SJSA1 (cell line): ENCODE measurements at places on chromosomes 4 and X. TPM values are rescaled to one million over a fixed set of nuclear protein-coding genes. Genes with fewer than 3 reads are reported as not detected.

- DNase-seq = peak; percentile 38
Observed at GRCh38 chrX:69027181-69028005, 137.9 kb downstream of the PJA1 start.

DNA sequence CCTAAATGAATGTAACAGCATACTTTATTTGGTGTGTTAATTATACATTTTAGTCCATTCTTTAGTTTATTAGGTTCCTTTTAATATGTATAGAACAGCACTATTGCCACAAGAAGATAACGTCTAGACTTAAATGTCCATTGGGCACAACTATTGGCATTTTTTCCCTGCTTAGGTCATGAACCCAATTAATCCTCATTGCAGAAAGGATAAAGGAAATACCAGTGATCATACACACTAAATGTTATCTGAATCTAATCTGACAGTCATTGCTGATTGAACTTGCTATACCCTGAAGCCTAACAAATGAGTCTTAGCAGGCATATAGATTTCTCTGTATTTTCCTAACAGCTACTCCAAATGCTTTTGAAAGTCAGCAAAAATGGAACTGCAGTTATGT lies 2250.0 kb upstream of the AGA start:
- DNase-seq = no peak

LINC00632 gene
- not detected in 2 replicates for total RNA-seq

DNA sequence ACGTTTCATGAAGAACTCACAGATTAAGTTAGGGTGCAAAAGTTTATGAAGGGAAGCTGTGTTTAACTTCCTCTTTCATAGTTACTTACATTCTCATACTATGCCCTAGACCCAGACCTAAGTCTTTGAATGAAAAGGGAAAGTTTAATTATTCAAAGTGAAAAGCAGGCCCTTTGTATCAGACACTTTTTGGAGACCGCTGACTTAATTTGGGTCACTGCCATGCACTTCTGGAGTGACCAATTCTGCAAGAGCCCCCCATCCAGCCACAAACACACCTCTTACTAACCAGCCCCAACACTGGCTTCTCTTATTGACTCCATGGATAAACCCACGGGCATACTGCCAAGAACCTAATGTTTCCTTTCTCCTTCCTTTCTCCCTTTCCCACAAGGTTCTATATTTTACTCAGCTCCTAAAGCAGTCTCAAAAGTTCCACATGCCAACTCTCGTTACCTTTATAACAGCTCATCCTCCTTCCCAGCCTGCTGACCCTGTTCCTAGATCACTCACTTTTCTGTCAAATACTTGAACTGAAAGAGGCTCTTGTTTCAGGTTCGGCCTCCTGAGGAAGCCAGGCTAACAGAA lies 34.5 kb downstream of the ABCE1 start:
- DNase-seq = no peak

- DNase-seq = no peak
Observed at GRCh38 chr4:104749062-104749461, 254.4 kb upstream of the CXXC4 start.

- no peak for DNase-seq
Observed at GRCh38 chr4:174749091-174749490, 80.0 kb downstream of the GLRA3 start.

BMP3 gene
- total RNA-seq = 0.03 and 0.11 TPM in 2 replicates

- DNase-seq = no peak
Observed at GRCh38 chr4:36249610-36250009, 5.3 kb upstream of the ARAP2 start.

PRKX gene
- total RNA-seq = 3.7 and 8.3 TPM in 2 replicates

ARSJ gene
- total RNA-seq = 51.5 and 67.0 TPM in 2 replicates

ABLIM2 gene
- total RNA-seq = 0.13 TPM in 1 of 2 replicates, not detected in the other

DNA sequence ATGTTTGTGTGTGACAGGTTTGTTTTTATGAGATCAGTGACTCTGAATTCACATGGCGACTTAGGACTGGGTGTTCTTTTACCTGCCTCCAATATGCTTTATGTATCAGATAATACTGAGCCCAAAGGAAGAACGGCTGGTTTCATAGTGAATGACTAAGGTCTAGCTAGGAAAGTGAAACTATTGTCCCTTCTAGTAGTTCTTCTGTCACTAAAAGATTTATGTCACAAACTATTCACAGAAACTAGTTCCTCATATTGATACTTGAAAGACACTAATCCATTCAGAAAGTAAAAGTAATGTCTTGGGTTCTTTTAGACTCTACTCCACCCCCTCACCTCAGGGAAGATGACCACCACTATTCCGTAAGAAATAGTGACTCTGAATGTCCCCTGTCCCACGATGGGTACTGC lies 81.7 kb downstream of the EGF start:
- no peak for DNase-seq

BCLAF3 gene
- 2.1 and 3.9 TPM in 2 replicates for total RNA-seq

DNA sequence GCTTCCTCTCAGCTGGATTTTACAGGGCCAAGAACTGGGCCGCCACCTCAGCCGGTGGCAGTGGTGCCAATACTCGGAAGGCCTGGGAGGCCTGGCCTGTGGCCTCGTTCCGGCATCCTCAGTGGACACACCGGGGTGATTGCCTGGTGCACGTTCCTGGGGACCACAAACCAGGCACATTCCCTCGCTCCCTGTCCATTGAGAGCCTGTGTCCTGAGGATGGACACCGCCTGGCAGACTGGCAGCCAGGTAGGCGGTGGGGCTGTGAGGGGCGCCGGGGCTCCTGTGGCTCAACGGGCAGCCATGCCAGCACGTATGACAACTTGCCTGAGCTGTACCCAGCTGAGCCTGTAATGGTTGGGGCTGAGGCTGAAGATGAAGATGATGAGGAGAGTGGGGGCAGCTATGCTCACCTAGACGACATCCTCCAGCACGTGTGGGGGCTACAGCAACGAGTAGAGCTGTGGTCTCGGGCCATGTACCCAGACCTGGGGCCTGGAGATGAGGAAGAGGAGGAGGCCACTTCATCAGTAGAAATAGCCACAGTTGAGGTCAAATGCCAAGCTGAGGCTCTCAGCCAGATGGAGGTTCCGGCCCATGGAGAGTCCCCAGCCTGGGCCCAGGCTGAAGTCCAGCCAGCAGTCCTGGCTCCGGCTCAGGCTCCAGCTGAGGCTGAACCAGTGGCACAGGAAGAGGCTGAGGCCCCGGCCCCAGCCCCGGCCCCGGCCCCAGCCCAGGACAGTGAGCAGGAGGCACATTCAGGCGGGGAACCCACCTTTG lies 70.4 kb downstream of the STARD8 start:
- DNase-seq = peak; percentile 16

DNA sequence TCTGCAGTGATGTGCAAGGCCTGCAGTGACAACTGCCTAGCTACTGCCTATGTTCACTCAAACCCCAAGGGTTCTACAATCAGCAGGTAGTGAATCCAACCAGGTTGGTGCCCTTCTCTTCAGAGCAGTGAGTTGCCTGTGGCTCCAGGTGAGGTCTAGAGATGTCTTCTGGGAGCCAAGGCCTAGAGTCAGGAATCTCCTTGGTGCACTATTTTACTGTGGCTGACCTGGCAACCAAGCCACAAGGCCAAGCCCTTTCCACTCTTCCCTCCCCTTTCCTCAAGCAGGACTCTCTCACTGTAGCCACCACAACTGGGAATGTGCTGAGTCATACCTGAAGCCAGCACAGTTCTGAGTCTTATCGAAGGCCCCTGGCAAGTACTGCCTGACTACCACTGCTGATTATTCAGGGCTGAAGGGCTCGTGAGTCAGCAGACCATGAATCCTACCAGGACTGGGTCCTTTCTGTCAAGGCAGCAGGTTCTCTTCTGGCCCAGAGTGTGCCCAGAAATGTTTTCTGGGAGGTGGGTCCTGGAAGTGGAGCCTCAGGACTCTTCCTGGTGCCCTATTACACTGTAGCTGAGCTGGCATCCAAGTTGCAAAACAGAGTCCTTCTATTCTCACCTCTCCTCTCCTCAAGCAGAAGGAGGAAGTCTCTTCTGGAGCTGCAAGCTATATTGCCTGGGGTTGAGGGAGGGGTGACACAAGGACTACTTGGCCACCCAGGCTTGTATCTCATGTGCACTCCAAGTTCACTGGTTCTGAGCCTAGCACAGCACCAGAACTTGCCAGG lies 111.6 kb downstream of the BTC start:
- DNase-seq = peak; percentile 70

SLITRK4 gene
- total RNA-seq = not detected in 2 replicates

PASD1 gene
- total RNA-seq = not detected in 2 replicates

GRCh38 chr4:9988933-9989332 lies 32.4 kb downstream of the SLC2A9 start:
- DNase-seq = no peak

- DNase-seq = no peak
Observed at GRCh38 chr4:141216002-141216761, 4.5 kb upstream of the ZNF330 start.

DNA sequence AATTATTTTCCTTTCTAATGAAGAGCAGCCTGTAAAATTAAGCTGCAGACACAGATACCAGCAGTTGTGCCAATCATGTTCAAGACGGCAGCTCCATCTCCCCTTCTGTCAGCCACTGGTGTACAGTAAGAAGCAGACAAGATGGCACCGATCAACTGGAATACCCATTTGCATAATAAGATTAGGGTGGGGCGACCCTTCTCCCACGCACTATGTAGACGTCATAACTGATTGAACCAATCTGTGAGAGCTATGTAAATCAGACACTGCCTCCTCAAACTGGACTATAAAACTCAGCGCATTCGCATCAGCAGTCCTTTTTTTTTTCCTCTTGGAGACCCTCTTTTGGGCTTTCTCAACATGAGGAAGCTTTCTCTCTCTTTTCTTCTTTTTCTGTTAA lies 40.4 kb upstream of the INTS6L start:
- DNase-seq = no peak

- DNase-seq = no peak
Observed at GRCh38 chr4:26431461-26432180, 58.7 kb downstream of the CCKAR start.

AKAP14 gene
- not detected in 2 replicates for total RNA-seq

ZFP42 gene
- not detected in 2 replicates for total RNA-seq

GRCh38 chr4:153063490-153063889 lies 127.4 kb downstream of the FHDC1 start:
- DNase-seq = no peak

PLAC8 gene
- 123 and 141 TPM in 2 replicates for total RNA-seq

- DNase-seq = no peak
Observed at GRCh38 chrX:48589482-48590162, 7.7 kb upstream of the WDR13 start.

- DNase-seq = no peak
Observed at GRCh38 chrX:34901761-34902160, 40.8 kb upstream of the FAM47B start.

- DNase-seq = no peak
Observed at GRCh38 chr4:186400676-186401075, 134.7 kb downstream of the F11 start.

GRCh38 chr4:54215379-54216077 lies 13.6 kb upstream of the PDGFRA start:
- DNase-seq = no peak

CXCL3 gene
- total RNA-seq = 0.34 TPM in 1 of 2 replicates, not detected in the other

DNA sequence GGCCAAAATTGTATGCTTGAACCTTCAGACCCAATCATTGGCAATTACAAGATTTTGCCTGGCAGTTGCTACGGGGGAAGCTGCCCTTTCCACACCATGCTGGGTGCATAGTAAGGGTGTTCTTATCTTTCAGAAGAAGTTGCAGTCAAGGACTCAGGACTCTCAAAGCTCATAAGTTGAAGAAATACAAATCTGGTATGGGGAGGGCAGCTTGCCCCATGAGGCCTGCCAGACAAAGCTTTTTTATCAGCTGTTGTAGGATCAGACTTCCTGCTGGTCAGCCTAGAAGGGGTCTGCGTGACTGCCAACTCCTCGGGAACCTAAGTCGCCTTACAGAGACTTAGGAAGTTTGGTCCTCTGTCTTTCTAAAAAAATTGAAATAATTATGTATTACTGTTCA lies 174.9 kb upstream of the TECRL start:
- DNase-seq = no peak

- no peak for DNase-seq
Observed at GRCh38 chr4:74536557-74536956, 91.6 kb downstream of the AREG start.

DNA sequence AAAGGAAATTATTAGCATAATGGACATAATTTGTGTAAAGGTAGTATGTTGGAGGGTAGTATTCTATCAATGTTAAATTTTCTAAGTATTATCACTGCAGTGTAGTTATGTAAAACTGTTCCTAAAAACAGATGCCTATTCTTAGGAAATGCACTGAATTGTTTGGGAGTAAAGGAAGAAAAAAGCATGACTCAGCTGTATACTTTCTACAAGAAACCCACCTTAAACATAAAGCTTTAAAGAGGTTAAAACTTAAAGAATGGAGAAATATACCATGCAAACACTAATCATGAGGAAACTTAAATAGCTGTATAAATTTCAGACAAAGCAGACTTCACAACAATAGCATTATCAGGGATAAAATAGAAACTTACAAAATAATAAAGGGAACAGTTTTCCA lies 292.9 kb downstream of the ANTXR2 start:
- no peak for DNase-seq

DNA sequence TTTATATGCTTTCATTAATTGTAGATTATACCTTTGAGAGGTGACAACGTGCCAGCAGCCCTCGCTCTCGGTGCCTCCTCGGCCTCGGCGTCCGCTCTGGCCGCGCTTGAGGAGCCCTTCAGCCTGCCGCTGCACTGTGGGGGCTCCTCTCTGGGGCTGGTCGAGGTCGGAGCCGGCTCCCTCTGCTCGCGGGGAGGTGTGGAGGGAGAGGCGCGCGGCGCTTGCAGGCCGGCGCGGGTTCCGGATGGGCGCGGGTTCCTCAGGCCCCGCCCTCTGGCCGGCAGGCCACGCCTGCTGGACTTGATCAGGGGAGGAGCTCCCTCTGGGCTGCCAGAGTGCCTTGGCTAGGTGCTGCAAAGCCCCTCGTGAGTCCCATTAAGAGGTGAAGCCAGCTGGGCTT lies 321.1 kb upstream of the PCDH18 start:
- DNase-seq = no peak

DNA sequence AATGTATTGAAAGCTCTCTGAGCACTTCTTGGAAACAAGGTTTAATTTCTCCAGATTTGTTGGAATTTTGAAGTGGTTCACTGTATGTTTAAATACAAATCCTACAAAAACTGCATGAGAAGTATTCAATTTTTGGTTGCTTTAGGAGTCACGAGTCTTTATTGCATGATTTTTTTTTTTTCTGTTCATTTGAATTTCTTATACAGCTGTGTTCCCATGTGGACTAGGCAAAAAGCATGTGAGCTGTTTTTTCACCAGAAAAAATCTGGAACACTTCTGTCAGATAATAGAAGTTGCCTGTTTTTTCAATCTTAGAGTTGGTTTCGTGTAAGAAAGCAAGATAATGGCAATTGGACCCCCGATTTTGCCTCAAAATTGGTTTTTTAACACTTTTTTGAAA lies 66.4 kb downstream of the SLC9A6 start:
- DNase-seq = no peak

GRCh38 chr4:147822128-147822527 lies 90.2 kb downstream of the ARHGAP10 start:
- DNase-seq = no peak

MAGEB10 gene
- total RNA-seq = not detected in 2 replicates

DNA sequence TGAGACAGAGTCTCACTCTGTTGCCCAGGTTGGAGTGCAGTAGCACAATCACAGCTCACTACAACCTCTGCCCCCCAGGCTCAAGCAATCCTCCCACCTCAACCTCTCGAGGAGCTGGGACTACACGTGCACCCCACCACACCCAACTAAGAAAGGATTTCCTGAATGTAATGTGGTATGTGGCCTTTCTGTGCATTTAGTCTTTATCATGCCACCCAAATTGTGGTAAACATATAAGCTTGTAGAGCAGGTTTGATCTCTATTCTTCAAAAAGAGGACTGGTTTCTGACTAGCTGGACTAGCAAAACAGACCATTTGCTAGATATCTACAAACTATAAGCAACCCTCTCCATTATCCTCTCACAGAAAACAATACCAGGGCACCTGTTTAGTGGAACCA lies 33.6 kb downstream of the ELOVL6 start:
- DNase-seq = no peak
